GM23248 (cell line): ENCODE measurements at places on chromosomes 13 and 19. TPM values are rescaled to one million over a fixed set of nuclear protein-coding genes. Genes with fewer than 3 reads are reported as not detected.

KIR2DL4 gene
- not detected in 2 replicates for polyA plus RNA-seq

DAND5 gene
- polyA plus RNA-seq = not detected in 2 replicates

FBXO27 gene
- 2.1 and 4.0 TPM in 2 replicates for polyA plus RNA-seq

ZNF578 gene
- 1.3 TPM in 2 replicates for polyA plus RNA-seq

SLC25A41 gene
- not detected in 2 replicates for polyA plus RNA-seq

PRMT1 gene
- 164 and 173 TPM in 2 replicates for polyA plus RNA-seq

MFSD12 gene
- 23.0 and 23.1 TPM in 2 replicates for polyA plus RNA-seq
